Fibroblast of skin of right biceps (primary cell): ENCODE measurements at places on chromosomes 1 and 21.

DNA sequence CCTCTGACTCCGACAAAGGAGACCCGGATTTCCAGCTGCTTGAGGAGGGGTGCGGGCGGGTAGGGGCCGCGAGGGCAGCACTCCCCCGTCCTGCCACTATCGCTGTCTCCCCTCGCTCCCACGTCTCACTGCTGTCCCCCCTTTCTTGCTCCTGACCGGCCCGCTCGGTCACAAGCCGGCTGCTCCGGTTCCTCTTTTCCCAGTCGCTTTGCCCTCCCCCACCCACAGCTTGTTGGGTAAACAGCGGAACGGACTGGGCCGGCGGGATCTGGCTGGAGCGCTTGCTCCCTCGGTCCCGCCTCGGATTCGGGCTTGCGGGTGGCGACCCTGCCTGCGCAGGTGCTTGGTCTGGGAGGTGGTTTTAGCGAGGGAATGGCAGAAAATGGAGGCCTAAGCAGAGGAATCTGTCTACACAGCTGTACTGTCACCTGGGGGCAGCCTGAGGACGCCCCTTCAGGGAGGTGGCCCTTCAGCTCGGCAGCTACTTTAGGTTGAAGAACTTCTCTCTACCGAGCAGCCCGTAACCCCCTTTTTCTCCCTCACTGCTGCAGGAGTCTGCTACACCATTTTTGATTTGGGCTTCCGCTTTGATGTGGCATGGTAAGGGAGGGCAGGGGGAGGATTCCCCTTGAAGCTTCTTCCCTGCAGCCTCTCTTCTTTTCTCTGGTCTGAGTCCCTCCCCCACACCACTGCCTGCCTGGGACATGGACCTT lies 645 bp downstream of the ATP6V0B start:
- no peak for DNase-seq

GRCh38 chr1:29890201-29890959 lies 654.1 kb downstream of the PTPRU start:
- DNase-seq: no peak

DNA sequence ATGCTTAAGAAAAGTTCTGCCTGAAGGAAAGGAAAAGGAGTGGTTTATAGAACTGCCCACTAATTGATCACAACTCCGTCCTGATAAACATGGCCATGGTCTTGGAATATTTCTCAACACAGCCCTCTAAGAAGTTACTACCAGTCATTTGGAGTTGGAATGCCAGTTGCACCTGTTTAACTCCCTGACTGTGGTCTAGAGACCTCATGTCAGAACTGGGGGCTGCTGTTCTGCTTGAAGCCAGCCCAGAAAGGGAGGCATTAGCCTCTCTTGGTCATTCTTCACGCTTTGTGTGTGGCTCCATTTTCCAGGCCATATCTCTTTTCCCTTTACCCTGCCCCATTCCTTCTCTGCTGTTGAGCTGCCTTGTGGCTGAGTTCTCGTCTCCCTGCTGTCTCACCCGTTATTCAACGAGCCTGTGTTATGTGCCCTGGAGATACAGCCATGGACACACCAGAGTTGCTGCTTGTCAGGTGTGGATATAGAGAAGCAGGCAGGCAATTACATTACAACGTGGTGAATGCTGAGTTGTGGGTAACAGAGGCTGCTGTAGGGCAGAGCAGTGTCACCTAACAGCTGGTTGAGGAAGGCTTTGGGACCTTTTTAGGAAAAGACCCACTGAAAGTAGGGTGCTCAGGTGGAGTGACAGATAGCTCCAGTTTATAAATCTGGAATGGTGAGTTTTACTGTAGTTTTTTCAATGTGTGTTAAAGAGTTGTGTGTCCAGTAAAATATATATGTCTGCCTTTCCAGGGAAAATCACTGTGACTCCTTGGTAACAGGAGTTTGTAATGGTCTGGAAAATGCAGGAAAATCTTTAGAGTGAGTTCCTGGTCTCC lies 137.0 kb upstream of the IPO9 start:
- DNase-seq: no peak

- DNase-seq: no peak
Observed at GRCh38 chr1:15692121-15692682, 8.1 kb downstream of the PLEKHM2 start.

DNA sequence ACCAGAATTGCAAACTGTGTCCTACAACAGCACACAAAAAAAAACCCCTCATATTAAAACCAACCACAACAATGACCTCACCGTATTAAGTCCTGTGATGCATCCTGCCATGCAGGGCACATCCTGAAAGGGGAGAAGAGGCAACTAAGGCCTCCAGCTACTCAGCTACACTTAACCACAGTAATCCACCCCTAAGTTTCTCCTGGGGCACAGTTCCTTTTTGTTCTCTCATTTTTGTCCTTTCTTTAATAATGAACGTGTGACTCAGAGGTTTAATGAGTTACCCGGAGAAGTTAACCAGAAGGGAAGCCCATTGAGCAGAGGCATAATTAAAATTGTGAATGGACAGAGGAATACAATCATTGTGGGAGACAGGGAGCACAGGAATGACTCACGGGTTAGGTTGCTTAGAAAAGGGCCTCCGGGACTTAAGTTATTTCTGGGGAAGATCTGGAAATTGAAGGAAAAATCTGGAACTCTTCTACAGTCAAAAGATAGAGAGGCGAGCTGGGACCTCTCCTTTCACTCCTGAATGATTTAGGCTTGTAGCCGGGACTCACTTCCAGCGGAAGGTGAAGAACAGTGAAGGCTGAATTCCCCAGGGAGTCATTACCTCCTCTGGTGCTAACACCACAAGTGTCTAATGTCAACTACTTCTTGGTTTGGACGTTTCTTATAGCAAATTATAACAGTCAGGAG lies 36.9 kb upstream of the HIVEP3 start:
- DNase-seq: peak; percentile 95

- DNase-seq: peak; percentile 97
Observed at GRCh38 chr1:234980645-234981396, 147.8 kb downstream of the TOMM20 start.

DNA sequence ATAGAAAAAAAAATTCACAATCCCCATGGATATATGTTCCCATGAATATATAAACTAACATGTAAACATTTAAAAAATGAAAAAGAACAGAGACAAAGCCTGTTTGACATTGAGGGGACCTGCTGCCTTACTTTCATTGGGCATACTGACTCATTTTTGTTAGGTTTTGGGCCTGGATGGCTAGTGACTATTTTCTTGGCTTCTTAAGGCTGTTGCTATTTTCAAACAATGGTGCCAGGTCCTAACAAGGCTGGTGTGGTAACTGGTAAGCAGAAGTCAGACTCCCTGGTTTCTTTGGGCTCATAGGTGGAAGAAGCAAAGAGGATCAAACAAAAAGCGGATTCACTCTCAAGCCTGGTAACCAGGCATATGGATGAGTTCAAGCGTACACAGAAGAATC lies 51.0 kb downstream of the LAMC2 start:
- no peak for DNase-seq

DNA sequence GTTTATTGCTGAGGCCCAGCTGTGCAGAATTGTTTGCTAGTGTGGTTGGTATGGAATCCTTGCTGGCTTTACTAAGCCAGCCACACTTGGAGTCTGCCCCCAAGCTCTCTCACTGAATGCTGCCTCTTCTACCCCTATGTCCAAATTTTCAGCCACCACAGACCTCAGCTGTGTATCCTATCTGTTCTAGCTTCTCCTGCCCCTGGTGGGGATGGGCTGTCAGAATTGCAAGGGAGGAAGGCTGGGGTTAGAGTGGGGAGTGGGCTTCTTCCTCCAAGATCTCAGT lies 4.4 kb downstream of the NHLH1 start:
- DNase-seq: no peak
